ENCODE measurements at places on chromosomes 2 and 18.

DNA sequence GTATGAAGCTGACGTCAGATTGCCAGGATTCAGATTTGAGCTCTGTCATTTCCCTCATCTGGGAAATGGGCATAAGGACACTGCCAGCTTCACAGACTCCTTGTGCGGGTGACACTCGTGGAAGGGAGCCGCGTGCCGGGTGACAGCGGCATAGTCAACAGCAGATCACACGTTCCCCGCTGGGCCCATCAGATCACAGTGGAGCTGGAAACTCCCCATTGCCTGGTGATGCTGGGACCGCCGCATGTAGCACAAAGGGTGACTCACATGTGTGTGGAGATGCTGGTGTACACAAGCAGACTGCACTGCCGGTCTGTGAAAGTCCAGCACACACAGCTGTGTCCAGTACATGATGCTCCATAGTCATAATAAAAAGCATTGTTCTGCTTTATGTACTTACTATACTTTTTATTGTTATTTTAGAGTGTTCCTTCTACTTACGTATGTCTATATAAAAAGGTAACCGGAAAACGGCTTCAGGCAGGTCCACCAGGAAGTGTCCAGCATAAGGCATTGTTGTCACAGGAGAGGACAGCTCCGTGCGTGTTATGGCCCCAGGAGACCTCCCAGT is 31.8 kb downstream of the SALL3 start:
- no peak for DNase-seq

DNA sequence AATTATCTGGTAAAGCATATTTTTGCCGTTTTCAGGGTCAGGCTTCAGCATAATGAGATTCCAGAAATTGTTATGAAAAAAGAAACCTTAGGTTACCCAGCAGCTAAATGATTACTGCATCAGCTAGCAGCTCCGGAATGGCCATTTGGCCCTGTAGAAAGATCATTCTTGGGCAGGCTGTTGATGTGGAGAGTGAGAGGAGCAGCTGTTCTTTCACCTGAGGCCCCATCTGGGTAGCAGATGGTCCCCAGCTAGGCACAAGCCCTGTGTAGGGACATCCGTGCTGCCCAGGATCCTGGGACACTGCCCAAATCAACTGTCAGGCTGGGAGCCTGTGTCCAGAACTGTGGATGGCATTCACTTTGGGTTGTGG is 61.8 kb downstream of the NEDD4L start:
- DNase-seq, result no peak

- DNase-seq, result no peak
Observed at GRCh38 chr2:109453371-109453995, 160.3 kb downstream of the SEPTIN10 start.

DNA sequence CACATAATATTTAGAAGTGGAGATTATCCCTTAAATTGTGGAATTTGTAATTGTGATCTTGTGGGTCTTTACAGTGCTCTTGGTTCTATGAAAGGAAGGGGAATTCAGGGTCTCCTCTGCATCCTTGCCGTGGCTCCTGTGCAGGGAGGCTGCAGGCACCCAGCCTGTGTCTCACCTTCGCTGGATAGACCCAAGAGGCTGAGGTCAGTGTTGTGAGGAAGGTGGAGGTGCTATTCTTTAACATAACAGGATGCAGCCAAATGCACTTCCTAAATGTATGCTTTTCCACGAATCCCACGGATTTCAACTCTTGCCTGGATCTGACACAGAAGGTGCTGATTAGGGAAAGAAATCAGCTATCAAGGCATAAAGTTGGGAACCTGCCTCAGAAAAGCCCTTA is 69.5 kb downstream of the TMEM18 start:
- DNase-seq, result no peak

DNA sequence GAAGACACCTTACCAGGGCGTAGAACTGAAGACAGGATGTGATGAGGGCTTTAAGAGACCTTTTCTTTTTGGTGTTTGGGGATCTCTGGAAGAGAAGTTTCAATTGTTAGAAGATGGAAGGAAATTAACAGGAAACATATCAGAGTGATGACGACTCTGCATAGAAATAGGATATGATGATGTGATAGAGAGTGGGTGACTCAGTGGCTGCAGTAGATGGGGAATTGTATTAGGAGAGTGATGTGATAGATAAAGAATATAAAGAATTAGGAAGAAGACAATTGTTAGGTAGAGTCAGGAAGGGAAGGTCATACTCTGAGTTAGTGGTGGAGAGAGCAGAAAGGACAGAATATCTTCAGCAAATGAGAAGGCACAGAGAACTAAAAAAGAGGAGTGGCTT is 593.9 kb downstream of the NYAP2 start:
- DNase-seq, result no peak

GRCh38 chr18:46566111-46566510 is 90.9 kb downstream of the LOXHD1 start:
- no peak for DNase-seq
